ENCODE measurements at places on chromosomes 3 and 15.

- DNase-seq: no peak
These were observed 212.6 kb upstream of the UBE2E2 start for GRCh38 chr3:22990291-22991200.

DNA sequence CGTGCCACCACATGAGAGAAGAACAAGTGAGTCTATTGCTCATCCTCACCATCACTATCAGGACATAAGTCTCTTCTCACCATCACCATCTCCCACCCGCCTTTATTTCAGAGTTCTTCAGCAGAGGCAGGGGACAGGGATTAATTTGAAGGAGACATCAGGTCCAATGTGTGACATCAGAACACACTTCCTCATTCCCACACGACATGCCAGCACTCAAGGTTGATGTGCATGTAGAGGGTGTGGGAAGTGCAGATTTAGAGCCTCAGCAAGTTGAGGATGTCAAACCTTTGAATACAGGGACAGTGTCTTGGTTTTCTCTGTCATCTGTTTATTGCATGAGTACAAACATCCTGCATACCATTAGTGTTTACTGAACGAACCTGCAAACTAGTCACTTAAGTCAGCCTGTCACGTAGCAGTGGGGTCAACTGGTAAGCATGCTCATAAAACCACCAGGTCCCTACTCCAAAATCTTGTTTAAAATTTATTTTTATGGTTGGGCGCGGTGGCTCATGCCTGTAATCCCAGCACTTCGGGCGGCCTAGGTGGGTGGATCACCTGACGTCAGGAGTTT, 104.4 kb downstream of the MYLK start:
- DNase-seq: no peak

- no peak for DNase-seq
These were observed 278.3 kb downstream of the FGF12 start for GRCh38 chr3:192449036-192449435.

DNA sequence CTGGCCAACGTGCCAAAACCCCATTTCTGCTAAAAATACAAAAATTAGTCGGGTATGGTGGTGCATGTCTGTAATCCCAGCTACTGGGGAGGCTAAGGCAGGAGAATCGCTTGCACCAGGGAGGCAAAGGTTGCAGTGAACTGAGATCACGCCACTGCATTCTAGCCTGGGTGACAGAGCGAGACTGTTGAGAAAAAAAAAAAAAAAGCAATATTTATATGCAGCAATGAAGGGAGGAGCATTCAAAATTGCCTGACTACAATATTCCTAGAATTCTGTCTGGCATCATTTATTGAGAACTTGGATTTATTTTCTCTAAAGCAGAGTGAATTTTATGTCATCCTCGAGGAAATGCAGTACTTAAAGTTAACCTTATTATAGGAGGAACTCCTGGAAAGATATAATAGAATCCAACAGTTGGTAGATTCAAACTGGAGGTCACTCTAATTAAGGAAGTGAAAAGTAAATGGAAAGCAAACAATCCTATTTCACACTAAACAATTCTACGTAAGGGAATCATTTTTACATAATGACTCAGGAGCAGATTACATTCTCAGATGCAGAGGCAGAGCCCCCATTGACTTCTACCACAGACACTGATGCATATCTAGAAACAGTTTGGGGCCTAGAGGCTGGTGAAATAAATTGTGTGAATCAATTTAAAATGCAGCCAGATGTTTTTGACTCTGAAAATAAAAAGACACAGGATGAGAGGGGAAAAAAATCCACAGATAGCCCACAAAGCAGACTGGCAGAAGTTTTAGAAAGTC, 82.1 kb upstream of the FHIT start:
- DNase-seq: no peak

- no peak for DNase-seq
These were observed 85.3 kb downstream of the VGLL4 start for GRCh38 chr3:11558411-11558903.

DNA sequence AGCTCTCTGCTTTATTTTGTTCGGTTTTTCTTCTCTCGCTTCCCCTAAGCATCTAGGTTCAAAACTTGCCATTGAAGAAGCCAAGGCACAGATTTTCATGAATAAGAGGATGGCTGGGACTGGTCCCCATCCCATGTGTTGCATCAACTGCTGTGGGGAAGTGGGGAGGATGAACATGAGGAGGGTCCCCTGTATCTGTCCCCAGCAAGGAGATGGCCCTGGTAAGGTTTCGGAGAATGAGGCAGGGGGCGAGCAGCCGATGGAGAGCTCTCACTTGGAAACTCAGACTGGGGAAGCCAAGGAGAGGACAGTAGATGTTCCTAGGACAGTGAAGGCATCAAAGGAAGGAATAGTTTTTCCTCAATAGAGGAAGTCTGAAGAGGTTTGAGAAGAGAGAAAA, 142.0 kb upstream of the ATP2B2 start:
- DNase-seq: no peak

- no peak for DNase-seq
These were observed 99.8 kb downstream of the TRIM69 start for GRCh38 chr15:44836094-44836493.

DNA sequence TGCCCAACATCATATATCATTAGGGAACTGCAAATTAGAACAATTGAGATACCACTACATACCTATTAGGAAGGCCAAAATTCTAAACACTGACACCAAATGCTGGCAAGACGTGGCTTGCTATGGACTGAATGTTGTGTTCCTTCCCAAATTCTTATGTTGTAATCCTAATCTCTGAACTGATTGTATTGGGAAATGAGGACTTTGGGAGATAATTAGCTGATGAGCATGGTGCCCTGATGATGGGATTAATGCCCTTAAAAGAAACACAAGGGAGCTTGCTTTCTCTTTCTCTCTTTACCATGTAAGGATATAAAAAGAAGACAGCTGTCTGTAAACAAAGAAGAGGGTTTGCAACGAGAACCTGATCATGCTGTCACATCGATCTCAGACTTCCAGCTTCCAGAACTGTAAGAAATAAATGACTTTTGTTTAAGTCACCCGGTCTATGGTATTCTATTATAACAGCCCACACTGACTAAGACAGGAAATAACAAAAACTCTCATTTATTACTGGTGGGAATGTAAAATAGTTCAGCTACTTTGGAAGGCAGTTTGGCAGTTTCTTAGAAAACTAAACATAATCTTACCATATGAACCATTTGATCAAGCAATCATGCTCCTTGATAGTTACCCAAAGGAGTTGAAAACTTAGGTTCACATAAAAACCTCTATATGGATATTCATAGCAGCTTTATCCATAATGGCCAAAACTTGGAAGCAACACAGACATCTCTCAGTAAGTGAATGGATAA, 458.3 kb upstream of the CBLB start:
- DNase-seq: no peak

- no peak for DNase-seq
These were observed 30.2 kb upstream of the ZNF609 start for GRCh38 chr15:64430000-64430735.

- no peak for DNase-seq
These were observed 56.5 kb downstream of the TMEM266 start for GRCh38 chr15:76116138-76116885.

GRCh38 chr3:110957247-110958025, 114.2 kb upstream of the NECTIN3 start:
- DNase-seq: no peak

GRCh38 chr15:57651445-57651844, 55.1 kb upstream of the POLR2M start:
- no peak for DNase-seq

- DNase-seq: no peak
These were observed 58.0 kb upstream of the ATP2B2 start for GRCh38 chr3:10563396-10563795.

DNA sequence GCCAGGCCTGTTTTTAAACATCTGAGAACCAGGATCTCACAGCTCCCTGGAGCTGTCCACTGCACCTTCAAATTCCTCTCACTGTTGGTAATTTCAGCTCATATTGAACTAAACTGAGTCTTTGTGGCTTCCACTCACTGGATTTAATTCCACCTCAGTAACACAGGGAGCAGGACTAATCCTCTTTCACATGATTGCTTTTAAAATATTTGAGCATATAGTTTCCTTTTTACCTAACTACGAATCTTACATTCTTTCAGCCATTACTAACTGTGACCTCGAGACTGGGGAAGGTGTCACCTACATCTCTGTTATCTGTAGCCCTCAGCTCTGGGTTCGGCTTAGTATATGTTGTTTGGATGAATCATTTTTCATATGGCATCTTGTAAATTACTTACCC, 194.3 kb upstream of the C2CD4B start:
- DNase-seq: no peak

- DNase-seq: no peak
These were observed 67.4 kb upstream of the OSBPL11 start for GRCh38 chr3:125662675-125663074.
